Stimulated activated CD4-positive, alpha-beta T cell treated with anti-CD3 and anti-CD28 coated beads, TNF-alpha, amount 100 ng/mL, for 4 hours (primary cell): ENCODE measurements at places on chromosomes 4 and X.

DNA sequence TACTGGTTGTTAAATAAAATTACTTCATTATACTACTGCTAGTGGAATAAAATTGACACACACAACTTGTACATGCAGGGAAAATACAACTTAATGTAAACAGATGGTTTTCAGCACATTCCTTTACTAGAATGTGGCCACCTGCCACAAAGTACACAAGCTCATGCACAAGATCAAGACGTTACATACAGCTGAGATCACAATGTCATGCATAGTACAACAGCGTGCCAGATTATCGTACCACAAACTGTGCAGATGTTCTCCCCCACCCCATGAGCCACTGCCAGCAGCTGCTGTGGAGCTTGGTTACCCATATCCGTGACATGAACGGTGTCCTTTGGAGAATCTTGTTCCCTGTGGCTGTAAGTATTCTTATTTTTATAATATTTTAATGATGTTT is 27.7 kb downstream of the FBXO8 start:
- no peak for DNase-seq

DNA sequence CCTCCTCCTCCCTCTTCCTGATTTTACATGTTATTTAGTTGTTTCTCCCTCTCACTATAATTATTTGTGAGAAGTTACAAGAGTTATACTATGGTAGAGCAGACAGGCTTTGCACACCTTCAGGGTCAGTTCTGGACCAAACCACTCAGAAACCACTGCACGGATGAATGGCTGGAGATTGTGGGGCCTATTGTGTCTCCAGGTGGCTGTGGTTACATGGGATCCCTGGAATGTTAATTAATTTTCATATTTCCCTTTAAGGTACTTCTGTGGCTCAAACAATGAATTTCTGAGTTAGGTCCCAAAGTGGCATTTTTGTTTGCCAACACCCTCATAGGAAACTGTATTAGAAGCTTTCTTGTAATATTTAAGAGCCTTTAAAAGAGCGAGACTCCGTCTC is 151.9 kb downstream of the BMPR1B start:
- DNase-seq: no peak

GRCh38 chr4:160510928-160511327 is 1408.0 kb downstream of the RAPGEF2 start:
- no peak for DNase-seq

GRCh38 chrX:118239913-118240698 is 105.8 kb upstream of the WDR44 start:
- DNase-seq: no peak

DNA sequence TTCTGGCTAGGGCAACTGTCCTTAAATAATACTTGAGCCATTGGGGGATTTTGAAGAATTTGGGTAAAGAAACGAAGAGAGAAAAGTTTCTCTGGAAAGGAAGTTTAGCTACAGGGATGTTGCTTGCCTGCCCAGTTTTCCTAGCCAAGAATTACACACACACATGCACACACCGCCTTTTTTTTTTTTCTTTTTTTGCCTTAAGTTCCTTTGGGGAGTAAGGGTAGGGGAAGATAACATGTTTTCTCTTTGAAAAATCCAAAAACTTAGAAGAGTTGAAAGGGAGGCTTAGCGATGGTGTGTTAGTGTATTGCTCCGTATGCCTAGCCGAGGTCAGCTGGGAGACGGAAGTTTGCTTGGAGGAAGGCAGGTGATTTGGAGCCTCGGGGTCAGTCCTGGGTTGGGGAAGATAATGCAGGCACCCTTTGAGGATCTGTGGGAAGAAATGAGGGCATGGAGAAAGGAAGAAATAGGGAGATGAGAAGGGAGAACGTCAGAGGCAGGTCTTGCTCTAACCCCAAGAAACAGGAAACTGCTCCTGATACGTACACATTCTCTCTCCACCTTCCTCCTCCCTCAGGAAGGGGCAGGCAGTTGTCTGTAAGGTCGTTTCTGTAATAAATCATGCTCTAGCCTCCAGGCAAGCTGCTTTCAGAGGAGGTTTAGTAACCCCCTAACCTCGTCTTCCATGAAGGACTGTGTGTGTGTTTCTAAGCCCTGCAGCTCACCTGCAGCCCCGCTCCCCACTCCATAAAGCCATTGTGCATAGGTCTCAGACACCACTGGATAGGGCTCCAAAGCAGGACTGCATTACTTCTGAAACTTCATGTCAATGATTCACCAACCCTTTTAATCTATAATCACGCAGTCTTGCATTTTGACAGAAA is 10.5 kb downstream of the KLF3 start:
- no peak for DNase-seq

- no peak for DNase-seq
Observed at GRCh38 chr4:107913283-107913899, 18.0 kb upstream of the CYP2U1 start.

GRCh38 chr4:139942241-139942640 is 211.7 kb downstream of the MAML3 start:
- no peak for DNase-seq
